ENCODE measurements at places on chromosomes 4 and X.

DNA sequence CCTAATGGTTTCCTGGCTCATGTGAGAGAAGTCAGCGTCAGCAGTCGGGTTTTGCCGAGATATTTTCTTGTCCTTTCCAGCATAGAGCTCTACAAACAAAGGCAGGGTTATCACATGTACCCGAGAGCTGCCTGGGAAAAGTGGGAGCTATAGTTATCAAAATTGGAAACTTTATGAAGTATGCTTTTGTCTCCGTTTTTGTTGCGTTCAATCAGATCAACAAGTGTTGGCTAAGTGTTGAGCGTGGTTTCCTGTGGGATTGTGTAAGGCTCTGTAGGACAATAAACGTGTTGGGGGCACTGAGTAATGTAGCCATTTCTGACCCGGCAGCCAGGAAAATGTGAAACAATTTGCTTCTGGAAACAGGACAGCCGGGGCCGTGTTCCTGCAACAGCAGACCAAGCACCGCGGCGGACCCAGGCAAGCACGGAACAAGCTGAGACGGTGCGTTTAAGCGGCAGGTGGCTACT, at the start of gene BMX:
TSS of gene BMX (plus strand) at position 311 of the 470 bp plus-strand sequence. CDS start 7,547 bp downstream, outside the sequence.
- no peak for DNase-seq

DNA sequence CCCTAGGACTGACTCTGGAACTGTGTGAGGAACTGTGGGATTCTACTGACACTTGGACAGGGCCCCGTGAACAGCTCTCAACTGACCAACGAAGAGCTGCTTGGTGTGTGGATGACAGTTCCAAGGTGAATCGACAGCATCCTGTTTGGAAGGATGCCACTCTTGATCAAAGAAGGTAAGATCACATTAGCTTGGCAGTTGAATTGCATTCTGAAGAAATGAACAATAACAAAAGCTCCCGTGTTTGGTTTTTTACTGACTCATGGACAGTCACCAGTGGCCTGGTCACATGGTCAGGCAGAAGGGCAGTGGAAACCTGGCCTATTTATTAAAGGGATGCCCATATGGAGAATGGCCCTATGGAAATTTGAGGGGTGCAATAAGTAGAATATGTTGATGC, 33.1 kb upstream of the GPR34 start:
- DNase-seq, result no peak

- DNase-seq, result no peak
Measured at GRCh38 chr4:86657910-86658309, 63.8 kb downstream of the PTPN13 start.

DNA sequence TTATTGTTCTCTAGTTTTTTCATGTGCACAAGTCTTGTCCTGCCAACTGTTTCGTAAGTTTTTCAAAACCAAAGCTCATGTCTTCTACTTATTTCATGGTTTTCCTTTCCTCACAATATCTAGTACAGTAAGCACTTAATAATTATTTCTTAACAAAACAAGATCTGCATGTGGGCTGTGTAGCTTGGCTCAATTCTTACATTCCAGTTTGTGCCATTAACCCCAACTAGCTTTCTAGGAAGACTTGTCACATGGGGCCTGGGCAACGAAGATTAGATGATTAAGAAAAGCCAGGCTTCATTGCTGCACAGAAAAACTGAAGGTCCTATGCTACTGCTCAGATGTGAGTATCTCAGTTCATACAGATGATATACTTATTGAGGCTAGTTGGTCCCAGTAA, 155.3 kb upstream of the TEX13A start:
- DNase-seq, result no peak

GRCh38 chr4:163941221-163941905, 446.9 kb downstream of the TMA16 start:
- no peak for DNase-seq

GRCh38 chrX:154325541-154325940, 29.9 kb downstream of the TKTL1 start:
- no peak for DNase-seq

DNA sequence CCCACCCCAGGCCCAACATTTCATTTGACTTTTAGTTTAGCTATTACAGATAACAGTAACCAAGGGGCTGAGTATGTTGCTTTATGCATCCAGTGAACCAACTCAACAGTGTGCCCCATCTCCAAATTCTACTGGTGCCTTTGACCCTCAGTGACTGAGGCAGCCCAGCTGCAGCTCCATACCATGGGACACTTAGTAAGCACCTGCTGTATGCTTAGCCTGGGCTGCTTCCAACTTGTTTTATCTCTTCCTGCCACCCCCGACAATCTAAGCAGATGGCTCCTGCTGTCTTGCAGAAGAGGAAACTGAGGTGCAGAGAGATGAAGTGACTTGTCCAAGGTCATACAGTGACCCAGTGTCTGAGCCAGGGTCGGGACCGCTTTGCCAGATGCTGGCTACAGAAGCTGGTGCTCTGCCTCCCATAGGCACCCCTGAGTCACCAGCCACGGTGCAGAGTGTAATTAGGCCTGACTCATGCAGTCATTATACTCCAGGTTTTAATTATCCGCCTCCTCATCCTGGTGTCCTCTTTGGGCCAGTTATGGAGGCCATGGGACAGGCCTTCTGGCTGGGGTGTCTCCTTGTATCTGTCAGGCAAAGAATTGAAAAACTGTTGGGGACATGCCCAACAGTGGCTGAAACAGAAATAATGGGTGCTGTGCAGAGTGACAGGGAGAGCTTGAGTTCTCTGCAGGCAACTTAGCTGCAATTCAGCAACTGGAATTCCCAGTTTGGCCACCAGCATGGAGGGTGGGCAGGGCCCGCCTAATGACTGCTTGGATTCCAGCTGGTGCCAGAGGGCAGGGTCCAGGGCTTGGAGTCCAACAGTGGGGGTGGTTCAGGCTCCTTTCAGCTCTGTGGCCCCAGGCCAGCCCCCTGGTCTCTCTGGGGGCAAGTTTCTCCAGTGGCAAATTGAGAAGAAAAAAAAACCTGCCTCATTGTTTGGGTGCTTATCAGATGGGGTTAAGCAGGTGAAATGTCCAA, 8.2 kb upstream of the GPR78 start:
- no peak for DNase-seq

GRCh38 chr4:1491328-1492141, 85.3 kb upstream of the NKX1-1 start:
- DNase-seq, result no peak
